Inflammatory macrophage treated with lipopolysaccharide for 1 hour (primary cell): ENCODE measurements at places on chromosomes 2 and 18.

DNA sequence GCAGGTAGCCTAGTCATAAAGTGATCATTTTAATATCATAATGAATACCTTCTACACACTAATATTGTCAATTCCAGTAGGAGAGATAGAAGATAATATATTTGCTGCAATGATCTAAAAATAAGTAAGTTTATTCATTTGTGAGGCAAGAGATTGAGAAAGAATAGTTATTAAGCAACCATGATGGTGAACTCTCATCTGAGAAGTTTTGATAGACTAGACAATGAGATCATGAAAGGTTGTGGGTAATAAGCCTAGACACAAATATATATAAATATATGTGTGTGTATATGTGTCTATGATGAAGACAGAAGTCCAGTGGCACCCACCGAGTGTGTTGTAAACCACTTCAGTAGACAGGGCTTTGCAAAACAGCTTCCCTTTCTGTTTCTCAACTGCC is 181.0 kb upstream of the CHST9 start:
- DNase-seq: no peak

DNA sequence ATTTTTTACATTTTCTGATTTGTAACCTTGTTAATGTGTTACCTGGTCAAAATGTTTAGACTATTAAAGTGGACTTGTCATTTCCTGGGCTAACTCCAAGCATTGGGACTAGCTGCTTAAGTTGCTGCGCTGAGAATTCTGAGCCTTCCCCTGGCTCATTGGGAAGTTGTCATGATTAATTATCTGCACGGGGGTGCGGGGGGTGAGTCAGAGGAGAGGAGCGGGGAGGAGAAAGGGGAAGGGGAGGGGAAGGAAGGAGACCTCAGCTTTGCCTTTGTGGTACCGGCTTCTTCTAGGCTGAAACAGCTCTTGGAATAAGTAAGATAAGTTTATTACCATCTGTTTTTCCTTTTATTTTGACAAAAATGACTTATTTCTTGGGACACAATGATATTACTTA is 52.9 kb upstream of the APCDD1 start:
- peak; percentile 47 for DNase-seq

GRCh38 chr2:86038291-86039081 is 67.2 kb downstream of the POLR1A start:
- DNase-seq: peak; percentile 74

GRCh38 chr2:203534621-203535077 is 452 bp downstream of the RAPH1 start:
- no peak for DNase-seq

GRCh38 chr2:204268458-204268857 is 276.8 kb upstream of the PARD3B start:
- no peak for DNase-seq

DNA sequence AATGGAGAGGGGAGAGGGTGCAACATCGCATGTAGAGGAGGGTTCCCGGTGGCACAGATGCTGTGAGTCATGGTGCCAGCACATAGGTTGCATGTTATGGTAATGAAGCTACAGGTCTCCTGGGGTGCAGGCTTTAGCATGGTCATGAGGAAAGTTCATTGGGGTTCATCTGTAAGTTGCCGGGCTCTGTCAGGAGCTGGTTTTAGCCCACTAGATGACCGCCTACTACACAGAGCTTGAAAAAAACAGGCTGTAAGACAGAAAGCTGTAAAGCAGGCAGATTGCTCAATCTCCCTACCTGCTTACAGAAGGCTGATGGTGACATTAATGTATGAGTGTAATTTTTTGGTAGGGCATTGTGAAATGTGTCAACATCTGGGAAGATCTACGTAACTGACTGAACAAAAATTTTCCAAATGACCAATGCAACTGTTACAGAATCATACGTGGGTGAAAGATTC is 23.9 kb downstream of the DYSF start:
- peak; percentile 72 for DNase-seq
